ENCODE measurements at places on chromosomes 2 and 18. TPM values are rescaled to one million over a fixed set of nuclear protein-coding genes. Genes with fewer than 3 reads are reported as not detected.

CTNNA2 gene
- 4.3 TPM for total RNA-seq

PARD6G gene
- total RNA-seq, result 26.9 TPM

PLGLB1 gene
- 0.59 TPM for total RNA-seq

DNA sequence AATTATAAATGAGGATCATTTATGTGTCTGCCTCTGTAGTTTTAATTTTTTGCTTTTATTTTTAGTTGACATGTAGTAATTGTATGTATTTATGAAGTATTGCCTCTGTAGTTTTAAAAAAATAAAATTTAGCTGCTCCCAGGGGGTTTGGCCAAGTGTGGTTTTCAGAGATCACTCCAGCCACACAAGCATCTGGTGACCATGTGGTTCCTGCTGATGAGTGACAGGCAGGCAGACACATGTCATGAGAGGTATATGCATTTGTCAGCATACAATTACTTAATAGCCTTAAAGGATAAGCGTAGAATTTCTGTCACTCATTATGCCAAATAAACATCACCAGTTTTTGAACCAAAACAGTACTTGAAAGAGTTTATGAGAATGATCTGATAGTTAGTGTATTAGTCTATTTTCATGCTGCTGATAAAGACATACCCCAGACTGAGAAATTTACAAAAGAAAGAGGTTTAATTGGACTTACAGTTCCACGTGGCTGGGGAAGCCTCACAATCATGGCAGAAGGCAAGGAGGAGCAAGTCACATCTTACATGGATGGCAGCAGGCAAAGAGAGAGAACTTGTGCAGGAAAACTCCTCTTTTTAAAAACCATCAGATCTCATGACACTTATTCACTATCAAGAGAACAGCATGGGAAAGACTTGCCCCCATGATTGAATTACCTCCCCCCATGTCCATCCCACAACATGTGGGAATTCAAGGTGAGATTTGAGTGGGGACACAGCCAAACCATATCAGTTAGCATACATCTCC is 29.6 kb downstream of the MREG start:
- no peak overlapping the region for H3K27ac ChIP-seq
- no peaks in the 10 kb centered on the region for H3K27me3 ChIP-seq
- no peak for DNase-seq
- H3K36me3 ChIP-seq, result no peaks in the 10 kb centered on the region
- peaks cover 2% of the 10 kb centered on the region for H3K4me1 ChIP-seq

GRCh38 chr2:863732-864450 is 86.8 kb upstream of the SNTG2 start:
- no peak overlapping the region for H3K27ac ChIP-seq
- no peak overlapping the region for H3K4me3 ChIP-seq
- DNase-seq, result no peak
- H3K27me3 ChIP-seq, result no peaks in the 10 kb centered on the region

DNA sequence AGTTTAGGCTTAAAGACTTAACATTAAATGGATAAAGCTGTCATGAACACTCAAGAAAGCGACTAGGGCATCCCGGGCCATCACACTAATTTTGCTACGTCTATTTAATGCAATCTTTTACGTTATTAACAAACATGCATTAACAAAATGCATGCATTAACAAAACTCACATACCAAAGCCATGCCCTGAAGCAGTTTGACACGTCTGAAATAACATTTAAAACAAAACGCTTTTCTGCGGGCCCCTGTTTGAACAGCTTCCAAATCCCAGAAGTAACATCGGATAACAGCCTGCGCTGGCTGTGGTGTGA is 458 bp downstream of the B4GALT6 start:
- H3K27me3 ChIP-seq, result no peaks in the 10 kb centered on the region
- peak overlapping the region; percentile 37 for H3K27ac ChIP-seq
- H3K4me1 ChIP-seq, result peaks cover 19% of the 10 kb centered on the region
- no peak for DNase-seq
- H3K4me3 ChIP-seq, result peak overlapping the region; percentile 86

DNA sequence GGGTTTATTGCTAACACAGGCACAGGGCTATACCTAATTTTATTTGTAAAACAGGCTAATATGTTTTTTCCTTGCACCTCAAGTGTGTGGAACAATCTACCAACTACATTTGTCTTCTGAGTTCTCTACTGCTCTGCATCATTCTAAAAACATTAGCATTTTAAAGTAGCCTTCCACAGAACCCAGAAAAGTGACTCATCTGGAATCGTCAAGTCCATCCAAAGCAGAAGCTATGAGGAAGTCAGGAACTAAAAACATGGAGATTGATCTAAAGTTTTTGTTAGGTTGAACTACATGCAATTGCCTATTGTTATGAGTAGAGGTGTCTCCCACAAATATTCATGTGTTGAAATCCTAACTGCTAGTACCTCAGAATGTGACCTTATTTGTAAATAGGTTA is 70.9 kb downstream of the SUCLG1 start:
- H3K4me3 ChIP-seq, result no peak overlapping the region
- H3K27ac ChIP-seq, result no peak overlapping the region
- H3K27me3 ChIP-seq, result no peaks in the 10 kb centered on the region

GRCh38 chr2:217279140-217279539 is 419.3 kb upstream of the TNP1 start:
- no peak overlapping the region for H3K4me3 ChIP-seq
- no peaks in the 10 kb centered on the region for H3K36me3 ChIP-seq
- peak; percentile 30 for DNase-seq
- H3K4me1 ChIP-seq, result peaks cover 38% of the 10 kb centered on the region

DNA sequence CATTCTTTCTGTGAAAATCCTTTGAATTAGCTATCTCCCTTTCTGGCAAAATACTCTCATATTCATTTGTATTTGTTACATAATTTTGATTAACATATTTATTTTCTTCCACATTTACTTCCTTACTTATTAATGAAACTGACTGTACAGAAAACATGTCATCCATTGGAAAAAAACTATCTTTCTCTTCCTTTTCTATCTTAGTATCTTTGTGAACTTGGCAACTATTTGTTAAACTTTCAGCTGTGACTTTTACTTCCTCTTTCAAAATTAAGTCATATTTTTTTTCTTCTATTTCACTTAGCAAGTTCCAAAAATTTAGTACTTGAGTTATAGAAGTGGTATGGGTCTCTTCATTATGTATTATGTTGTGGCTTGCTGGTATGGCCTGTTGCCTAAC is 2.6 kb downstream of the RAD51AP2 start:
- no peak overlapping the region for H3K27ac ChIP-seq
- peaks cover 4% of the 10 kb centered on the region for H3K4me1 ChIP-seq
- H3K36me3 ChIP-seq, result no peaks in the 10 kb centered on the region
- peak; percentile 14 for DNase-seq
- H3K27me3 ChIP-seq, result no peaks in the 10 kb centered on the region
- H3K4me3 ChIP-seq, result no peak overlapping the region

All from astrocyte (in vitro differentiated cells and primary cell).